ENCODE measurements at places on chromosomes 7 and 10. TPM values are rescaled to one million over a fixed set of nuclear protein-coding genes. Genes with fewer than 3 reads are reported as not detected.

Gene ACTL6B
- 90.4 TPM for total RNA-seq

Gene KLF14
- total RNA-seq, result 0.23 TPM

Gene IGF2BP3
- 48.2 TPM for total RNA-seq

Gene ITGA8
- total RNA-seq, result 6.5 TPM

Gene LOXL4
- 0.46 TPM for total RNA-seq

Gene CACNB2
- total RNA-seq, result 35.3 TPM

Gene CLRN3
- total RNA-seq, result not detected

Gene PIP
- not detected for total RNA-seq

Gene CPA4
- 1.4 TPM for total RNA-seq

Gene ANKRD7
- 16.8 TPM for total RNA-seq

Gene CDH23
- total RNA-seq, result 8.1 TPM

Gene HABP2
- 0.23 TPM for total RNA-seq

Gene EBLN1
- total RNA-seq, result not detected
